ENCODE measurements at places on chromosomes 1 and 21.
A peak's percentile ranks its signal among the peaks of the same experiment; 100 is the strongest.

GRCh38 chr21:45723049-45723958 is 79.8 kb downstream of the PCBP3 start:
- no peak for DNase-seq

DNA sequence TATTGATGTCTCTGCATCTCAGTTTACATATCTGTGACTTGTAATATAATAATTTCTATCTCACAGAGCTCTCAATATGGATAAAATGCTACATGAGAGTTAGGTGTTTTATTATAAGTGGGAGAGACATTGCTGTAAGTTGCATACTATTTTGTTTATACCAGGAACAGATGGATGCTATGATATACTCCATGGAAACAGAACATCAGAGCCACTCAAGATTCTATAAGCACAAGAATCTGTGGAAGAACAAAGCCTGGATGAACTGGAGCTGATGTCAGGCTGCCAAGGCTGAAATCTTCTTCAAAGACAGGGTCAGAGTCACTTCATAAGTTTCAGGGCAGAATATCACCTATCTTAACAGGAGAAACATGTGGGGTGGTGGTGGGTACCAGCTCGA is 30.2 kb downstream of the DUSP10 start:
- DNase-seq: no peak

- DNase-seq: no peak
These were observed 45.2 kb upstream of the RXRG start for GRCh38 chr1:165490175-165490574.

DNA sequence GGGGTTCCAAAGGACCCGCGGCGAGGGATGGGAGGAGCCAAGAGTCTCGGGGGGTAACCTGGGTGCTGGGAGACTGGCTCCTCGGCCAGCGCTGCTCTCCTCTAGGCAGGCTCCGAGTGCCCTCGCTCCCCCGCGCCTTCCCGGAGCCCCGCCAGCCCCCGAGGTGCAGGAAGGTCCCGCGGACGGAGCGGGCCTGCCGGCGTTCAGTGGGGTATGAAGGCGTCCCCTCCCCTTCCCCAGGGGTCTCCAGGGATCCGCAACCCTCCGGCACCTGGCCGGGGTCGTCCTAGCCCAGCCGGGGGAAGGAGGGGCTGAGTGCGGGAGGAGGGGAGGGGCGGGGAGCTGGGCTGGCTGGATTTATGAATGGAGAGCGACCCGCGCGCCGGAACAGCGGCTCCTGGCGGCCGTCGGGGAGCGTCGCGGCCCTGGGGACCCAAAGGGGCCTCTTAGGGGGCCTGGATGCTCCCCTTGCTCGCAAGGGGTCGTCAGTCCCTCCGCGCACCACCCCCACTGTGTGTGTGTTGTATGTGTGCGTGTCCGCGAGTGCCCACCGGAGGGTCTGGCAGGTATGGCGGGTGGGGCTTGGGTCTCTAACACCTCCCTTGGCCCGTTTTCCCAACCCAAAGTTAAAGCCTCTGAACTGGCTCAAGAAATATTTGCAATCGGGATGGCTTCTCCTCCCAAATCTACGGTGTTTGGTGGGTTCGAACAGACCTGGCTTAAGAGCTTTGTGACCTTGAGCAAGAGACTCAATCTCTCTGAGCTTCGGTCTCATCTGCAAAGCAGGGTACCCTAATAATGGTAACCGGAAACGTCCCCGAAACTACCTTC is 642 bp downstream of the HCRTR1 start:
- peak; percentile 16 for DNase-seq

DNA sequence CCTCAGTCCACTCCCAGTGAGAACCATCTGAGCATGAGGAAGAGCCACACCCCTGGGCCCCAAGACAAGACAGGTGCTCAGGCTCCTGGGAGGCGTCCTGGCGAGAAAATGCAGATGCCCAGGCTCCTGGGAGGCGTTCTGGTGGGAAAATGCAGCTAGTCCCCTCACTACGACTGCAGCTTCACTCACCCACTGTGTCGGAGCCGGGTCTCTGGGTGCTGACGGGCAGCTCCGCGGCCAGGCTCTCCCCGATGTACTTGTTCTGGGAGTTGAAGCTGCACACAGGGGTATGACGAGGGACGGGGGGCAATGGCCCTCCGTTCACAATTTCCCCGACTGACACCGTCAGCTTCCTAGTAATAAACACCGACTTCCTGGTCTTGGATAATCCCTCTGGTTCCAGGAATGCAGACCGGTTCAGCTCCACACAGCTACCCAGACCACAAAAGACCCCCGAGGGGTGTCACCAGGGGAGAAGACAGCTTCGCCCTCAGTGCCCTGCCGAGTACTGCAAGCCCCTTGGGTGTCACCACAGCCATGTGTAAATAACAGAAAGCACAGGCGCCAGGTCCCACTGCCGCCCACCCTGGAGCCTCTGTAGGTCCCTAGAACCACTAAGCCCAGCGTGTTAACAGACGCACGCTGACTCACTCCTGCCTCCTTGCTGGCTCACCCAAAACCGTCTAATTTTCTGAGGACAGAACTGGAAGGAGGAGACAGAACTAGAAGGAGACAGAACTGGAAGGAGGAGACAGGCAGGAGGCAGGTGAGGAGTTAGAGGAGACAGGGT is 19.5 kb downstream of the MCM3AP start:
- DNase-seq: no peak

- peak; percentile 29 for DNase-seq
These were observed 28.0 kb downstream of the SLAMF1 start for GRCh38 chr1:160618763-160619274.

GRCh38 chr1:111085676-111086075 is 54.2 kb downstream of the DRAM2 start:
- DNase-seq: no peak

DNA sequence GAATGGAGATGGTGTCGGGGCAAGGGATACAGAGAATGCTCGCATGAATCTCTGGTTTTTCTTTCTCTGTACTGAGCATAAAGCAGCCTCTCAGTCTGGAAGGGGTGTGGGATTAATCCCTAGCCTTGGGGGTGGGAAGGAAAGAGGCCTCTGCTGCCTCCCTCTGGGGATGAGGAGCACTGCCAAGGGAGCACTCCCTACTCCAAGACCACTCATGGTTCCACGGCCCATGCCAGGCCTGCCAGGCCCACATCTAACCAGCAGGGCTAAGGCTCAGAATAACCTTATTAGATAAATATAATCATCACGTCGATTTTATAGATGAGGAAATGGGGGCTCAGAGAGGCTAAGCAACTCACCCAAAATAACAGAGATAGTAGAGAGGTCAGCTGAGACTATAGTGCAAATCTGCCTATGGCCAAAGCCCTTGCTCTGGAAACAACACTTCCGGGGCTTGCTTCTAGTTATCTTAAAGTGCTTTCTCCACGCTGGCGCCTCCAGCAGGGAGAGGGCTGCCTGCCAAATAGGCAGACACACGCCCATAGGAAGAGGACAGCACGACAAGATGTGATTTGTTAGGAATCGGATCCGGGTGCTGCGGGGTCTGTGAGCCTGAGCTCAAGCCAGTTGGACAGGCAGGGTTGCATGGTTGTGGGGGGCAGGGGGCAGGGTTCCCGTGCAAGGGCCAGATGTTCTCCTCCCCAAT is 522 bp downstream of the TEX35 start:
- no peak for DNase-seq

DNA sequence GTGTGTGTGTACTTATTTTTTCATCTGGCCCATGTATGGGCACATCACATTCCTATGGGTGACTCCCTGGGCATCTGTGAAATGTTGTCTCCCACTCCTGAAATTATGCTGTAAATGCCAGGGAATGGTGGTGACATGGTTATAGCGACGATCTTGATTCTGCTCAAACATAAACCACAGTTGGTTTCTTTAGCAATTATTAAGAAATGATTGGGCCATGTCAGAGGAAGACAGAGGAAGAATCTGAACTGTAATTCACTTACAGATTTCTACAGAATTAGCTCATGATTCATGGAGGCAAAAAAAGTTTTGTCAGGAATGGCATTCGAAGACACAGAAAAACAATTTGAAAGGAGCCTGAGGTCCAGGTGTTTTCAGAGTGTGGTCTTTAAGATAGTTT is 25.8 kb upstream of the KCNE1 start:
- no peak for DNase-seq

- no peak for DNase-seq
These were observed 70.1 kb upstream of the ARHGEF16 start for GRCh38 chr1:3384407-3384806.

GRCh38 chr21:35156293-35157278 is 107.5 kb upstream of the RUNX1 start:
- DNase-seq: no peak

- no peak for DNase-seq
These were observed 334.3 kb upstream of the LRRC7 start for GRCh38 chr1:69233463-69233862.

DNA sequence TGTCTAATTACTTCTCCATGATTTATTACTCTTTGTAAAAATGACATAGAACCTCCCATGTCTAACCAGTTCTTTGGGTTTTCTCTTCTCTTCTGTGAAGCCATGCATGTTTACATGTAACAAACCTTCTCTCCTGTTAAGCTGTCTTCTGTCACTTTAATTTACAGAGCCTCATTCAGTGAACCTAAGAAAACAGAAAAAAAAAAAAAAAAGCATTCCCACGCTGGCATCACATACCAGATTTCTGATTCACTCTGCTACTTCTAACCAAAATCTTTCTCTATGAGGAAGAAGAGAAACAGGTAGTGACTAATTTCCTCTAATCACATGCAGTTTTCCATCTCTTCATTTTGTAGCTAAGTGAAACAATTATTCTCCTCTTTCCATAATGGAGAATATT is 141.4 kb upstream of the CXADR start:
- DNase-seq: no peak

DNA sequence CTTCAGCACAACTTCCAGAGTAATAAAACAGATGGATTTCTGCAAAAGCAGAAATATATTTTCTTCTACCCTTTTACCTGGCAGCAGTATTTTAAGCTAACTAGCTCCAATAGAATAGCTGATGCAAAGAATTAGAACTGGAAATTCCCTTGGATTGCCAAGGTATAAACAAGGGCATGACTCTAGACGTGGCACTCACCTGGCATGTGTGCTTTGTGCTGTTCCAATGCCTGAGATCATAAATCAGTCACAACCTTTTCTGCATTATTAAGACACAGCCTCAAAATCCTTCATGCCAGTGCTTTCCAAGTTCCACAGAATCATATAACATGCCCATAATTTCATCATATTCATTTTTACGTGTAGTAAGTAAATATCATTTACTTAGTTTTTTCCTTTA is 1048.7 kb downstream of the ADGRL2 start:
- DNase-seq: no peak

- DNase-seq: no peak
These were observed 63.2 kb downstream of the ADARB1 start for GRCh38 chr21:45137612-45137937.

DNA sequence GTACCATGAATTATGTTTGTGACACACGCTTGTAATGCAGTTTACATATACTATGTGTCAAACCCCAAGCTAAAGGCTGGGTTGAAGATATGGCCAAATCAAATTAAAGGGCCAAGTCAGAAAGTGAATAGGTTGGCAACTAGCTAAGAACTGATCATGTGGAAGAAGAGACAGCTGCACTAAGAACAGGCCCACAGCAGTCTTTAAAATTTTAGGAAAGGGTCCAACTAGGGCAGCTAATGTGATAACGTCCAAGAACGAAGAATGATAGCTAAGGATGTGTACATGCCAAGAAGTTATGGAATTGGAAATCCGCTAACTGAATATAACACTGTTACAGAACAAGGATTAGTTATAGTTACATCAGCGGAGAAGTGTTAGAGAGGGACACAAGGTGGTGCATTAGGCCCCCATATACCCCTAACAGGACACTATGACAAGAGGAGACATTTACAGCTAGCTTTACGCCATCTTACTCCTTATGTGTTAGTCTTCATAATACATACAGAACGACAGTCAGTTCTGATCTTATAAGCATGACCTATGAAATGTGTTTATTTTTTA is 6.5 kb upstream of the RNF2 start:
- DNase-seq: no peak

GRCh38 chr1:102085896-102086295 is 89.2 kb upstream of the OLFM3 start:
- no peak for DNase-seq

Data from effector CD4-positive, alpha-beta T cell (primary cell).